Activated T-helper 17 cell treated with anti-CD3 and anti-CD28 coated beads, Interleukin-2, amount 50 U/mL, for 72 hours (primary cell): ENCODE measurements at places on chromosomes 6 and 20.

DNA sequence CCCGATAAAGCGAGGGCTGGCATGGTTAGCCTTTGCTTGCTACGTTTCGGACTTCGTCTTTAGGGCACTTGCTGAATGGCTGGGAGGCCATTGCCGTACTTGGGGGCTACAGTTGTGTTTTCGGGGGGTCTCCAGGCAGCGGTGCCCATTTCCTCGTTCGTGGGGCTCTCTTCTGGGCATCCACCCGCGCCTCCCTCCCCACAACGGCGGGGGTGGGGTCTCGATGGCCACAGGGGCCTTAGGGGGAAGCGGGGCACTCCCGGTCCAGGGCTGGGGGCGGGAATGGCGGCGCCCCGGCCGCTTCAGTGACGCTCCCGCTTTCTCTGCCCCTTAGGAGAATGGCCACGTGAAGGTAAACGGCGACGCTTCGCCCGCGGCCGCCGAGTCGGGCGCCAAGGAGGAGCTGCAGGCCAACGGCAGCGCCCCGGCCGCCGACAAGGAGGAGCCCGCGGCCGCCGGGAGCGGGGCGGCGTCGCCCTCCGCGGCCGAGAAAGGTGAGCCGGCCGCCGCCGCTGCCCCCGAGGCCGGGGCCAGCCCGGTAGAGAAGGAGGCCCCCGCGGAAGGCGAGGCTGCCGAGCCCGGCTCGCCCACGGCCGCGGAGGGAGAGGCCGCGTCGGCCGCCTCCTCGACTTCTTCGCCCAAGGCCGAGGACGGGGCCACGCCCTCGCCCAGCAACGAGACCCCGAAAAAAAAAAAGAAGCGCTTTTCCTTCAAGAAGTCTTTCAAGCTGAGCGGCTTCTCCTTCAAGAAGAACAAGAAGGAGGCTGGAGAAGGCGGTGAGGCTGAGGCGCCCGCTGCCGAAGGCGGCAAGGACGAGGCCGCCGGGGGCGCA, 2.4 kb downstream of the MARCKS start:
- ATAC-seq = no peak

GRCh38 chr20:41425180-41425884, 58.7 kb upstream of the EMILIN3 start:
- no peak for ATAC-seq

DNA sequence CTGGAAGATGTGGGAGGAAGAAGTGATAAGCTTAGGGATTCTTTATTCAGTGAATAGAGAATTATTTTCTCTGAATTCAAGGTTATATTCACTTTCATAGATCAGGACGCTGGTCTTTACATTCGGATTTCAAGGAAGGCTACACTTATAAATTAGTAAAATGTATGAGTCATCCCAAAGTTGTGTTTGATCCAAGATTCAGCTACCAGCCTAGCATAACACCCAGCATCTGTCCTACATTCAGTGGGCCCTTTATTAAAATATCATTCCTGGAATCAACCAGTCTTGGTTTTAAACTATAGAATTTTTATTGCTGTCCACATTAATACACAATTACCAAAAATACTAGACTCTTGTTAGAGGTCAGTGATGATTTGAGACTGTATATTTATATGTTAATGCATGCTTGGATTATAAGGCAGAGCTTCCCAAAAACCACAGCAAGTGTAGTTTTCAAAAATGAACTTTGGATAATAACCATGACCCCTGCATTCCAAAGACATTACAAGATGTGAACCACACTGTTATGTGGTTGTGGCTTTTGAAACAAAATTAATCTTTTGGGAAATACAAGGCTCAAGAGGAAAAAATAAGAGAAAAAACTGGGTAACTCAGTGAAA, 210.7 kb upstream of the CNR1 start:
- ATAC-seq = no peak

- no peak for ATAC-seq
Measured at GRCh38 chr20:56017560-56017959, 12.2 kb upstream of the CBLN4 start.

GRCh38 chr20:24819331-24819965, 129.6 kb upstream of the CST7 start:
- ATAC-seq = no peak

- ATAC-seq = no peak
Measured at GRCh38 chr20:18588574-18588933, 700 bp downstream of the DTD1 start.

DNA sequence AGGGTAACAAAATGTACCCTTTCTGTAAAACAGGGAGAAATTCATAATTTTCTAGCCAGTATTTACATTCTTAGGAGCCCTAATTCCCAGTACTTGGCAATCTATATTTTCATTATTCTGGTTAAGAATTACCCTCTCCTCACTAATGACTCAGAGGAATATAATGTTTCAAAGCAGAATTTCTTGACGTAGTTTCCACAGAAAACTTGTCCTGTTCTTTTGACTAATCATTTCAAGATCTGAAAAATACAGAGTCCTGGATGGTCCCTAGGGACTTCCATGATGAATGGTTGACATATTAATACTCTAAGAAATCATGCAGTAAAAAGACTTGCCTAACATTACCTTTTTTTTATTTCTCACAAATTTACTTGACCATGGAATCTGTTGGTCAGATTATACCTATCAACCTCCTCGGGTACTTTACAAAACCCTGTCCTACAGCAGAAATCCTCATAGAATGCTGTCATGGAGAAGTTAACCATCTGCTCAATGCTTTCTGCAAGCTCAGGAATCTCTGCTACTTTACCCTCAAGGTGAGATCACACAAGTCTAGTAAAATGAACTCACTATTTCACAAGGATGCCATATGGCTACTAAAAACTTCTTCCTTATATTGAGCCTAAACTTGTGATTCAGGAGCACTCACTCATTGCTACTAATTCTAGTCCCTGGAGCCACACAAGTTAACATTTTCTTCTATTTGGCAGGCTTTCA, 202.1 kb upstream of the CNR1 start:
- no peak for ATAC-seq

DNA sequence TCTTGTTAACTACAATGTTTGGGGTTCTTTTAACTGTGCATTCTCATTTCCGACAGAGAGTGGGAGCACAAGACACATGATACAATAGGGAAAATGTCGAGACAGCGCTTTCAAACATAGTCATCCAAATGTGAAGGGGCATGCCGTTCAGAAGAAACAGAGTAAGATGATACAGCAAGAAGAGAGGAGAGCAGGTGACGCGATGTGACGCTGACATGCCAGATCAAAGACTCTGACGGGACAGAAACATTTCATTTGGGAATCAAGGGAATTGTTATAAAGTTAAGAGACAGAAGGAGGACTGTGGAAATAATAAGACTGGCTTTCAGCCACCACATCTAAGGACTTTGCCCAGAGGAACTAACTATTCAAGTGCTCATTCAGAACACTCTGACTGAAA, 117.4 kb downstream of the FAXC start:
- no peak for ATAC-seq
